Fibroblast of skin of scalp (primary cell): ENCODE measurements at places on chromosomes 1 and 21.
A peak's percentile ranks its signal among the peaks of the same experiment; 100 is the strongest.

- DNase-seq: no peak
These were observed 2.8 kb downstream of the PEA15 start for GRCh38 chr1:160207771-160208556.

DNA sequence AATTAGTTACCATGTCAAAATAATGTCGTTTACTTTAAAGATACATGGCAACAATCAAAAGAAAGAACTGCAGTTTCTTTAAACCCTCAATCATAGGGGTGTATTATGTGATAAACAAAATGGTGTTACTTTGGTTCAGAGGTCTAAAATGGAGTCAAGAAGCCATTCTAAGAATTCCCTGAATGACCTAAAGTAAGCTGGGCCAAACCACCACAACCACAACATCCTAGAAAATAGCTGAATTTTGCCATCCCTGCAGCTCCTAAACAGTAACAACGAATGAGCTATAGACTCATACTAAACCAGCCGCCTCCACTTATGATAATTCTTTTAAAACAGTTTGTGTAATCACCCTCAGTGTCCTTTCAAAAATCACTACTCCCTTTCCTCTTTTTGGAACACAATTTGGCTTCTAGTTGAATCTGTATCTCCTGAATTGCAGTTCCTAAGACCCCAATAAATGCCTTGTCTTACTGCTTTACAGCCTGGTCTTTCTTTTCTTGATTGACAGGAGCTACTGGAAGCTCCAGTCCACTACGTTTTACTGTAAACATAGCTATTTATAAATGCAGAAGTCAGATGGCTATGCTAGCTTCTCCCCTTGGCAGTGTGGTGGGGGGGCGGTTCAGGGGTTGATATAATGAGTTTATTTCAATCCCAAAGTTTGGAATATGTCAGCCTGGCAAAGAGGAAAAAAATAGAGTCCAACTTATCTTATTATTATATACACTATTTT lies 84.3 kb downstream of the PLPPR4 start:
- DNase-seq: no peak

DNA sequence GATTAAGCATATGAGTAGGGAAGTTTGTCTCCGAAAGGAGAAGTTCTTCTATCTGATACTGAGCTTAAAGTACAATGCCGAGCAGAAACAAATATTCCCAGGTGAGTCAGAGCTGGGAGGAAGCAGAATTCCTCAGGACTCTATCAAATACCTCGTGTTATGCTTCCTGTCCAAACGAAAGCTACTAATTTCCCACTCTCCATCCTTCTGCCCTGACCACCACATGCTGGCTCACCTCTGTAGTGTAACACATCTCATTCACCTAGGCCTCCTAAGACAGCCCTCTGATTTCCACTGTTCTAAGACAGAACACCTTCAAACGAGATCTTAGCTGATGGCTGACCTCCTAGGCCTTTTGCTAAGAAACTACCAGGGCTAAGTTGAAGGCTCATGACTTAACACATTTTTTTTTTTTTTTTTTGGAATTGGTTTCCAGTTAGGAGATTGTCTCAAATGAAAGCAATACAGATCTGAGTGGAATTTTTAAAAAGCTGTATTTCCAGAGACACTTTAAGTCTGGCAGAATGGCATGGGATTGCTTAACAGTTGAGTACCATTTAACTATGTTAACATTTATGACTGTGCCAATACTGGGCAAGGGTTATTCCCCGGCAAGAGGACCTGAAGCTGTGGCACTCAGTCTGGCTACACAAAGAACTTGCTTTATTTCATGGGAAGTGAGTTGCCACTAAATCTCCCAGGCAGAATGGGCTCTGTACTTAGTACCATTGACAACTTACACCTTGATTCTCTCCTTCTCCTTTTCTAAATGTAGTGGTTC lies 583.4 kb downstream of the DPYD start:
- DNase-seq: no peak

- no peak for DNase-seq
These were observed 60.0 kb downstream of the APCS start for GRCh38 chr1:159647616-159648015.

DNA sequence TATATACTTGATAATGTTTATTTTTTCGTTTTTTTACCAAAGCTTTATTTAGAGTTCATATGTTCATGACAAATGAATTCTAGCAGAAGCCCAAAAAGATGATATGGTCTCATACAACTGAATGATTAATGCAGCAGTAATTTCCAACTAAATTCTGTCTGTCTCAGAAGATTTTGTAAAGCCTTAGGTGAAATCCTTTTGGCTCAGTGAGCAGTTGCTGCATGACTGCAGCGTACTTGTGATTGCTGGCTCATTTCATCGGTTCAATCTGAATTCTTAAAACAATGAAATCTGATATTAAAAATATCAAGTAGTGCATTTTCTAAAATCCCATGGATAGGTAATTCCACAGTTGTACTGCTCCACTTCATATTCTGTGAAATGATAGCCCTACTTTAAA lies 73.2 kb downstream of the AK5 start:
- DNase-seq: peak; percentile 26

DNA sequence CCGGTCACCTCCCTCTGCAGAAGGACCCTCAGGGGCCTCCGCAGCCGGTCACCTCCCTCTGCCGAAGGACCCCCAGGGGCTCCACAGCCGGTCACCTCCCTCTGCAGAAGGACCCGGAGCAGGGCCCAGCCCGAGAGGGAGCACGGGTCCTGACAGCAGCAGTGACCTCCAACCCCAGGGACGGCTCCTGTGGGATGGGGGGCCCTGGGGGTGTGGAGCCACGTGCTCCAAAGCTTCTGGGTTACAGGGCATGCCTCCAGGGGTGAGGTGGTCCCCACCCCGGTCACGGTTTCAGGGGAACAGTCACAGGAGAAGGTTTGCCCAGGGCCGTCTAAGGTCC lies 40.3 kb downstream of the SLC19A1 start:
- DNase-seq: no peak

GRCh38 chr1:201409440-201409839 lies 10.3 kb upstream of the LAD1 start:
- no peak for DNase-seq

GRCh38 chr1:54337928-54338327 lies 68.3 kb downstream of the SSBP3 start:
- DNase-seq: peak; percentile 19

GRCh38 chr1:206949641-206950040 lies 3.4 kb upstream of the PIGR start:
- no peak for DNase-seq

GRCh38 chr1:205947024-205947423 lies 3.8 kb upstream of the SLC26A9 start:
- no peak for DNase-seq

DNA sequence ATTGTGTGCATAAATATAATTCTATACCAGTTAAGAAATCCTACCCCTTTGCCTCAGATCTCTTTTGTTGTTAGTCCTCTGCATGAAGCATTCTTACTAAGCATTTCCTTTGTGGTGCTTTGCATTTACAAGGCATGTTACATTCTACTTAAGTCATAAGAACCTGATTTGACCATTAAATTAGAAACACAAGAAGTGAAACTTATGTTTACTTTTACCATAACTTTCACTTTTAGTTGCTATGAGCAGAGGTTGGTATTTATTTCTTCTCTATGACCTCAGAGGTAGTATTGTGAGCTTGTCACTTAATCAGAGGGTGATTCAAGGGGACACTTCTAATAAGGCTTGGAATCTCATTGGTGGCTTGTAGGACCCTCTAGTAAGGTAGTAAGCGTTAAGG lies 9.0 kb downstream of the FAM20B start:
- peak; percentile 59 for DNase-seq

- no peak for DNase-seq
These were observed 87.8 kb upstream of the NRIP1 start for GRCh38 chr21:15152591-15152990.

DNA sequence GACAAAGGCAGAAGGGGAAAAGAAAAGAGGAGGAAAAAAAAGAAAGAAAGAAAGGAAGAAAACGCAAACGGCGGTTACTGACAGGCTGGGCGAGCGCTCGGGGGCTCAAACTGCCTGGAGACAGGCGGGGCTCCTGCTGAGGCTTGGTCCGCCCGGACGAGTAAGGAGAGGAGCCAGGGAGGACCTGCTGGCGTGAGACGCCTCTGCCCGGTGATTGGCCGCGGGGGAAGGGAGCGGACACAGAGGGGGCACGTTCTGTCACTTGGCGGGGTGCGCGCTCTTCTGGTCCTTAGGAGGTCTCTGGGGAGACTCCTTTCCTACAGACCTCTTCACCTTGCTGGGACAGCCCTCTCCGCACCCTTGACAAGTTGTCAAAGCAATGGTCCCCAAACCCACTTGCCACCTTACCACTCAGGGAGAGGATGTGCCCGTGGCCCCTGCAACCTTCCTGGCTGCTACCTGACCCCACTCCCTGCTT lies 791 bp upstream of the PIK3R3 start:
- no peak for DNase-seq

- no peak for DNase-seq
These were observed 14.5 kb upstream of the TNFRSF1B start for GRCh38 chr1:12152113-12152891.

- peak; percentile 46 for DNase-seq
These were observed 402 bp upstream of the AK4 start for GRCh38 chr1:65147424-65148177.

GRCh38 chr1:247548769-247549182 lies at the start of gene GCSAML:
Gene GCSAML (plus strand): TSS chr1:247549134. CDS start chr1:247549192, 58 bp downstream.
- DNase-seq: no peak

DNA sequence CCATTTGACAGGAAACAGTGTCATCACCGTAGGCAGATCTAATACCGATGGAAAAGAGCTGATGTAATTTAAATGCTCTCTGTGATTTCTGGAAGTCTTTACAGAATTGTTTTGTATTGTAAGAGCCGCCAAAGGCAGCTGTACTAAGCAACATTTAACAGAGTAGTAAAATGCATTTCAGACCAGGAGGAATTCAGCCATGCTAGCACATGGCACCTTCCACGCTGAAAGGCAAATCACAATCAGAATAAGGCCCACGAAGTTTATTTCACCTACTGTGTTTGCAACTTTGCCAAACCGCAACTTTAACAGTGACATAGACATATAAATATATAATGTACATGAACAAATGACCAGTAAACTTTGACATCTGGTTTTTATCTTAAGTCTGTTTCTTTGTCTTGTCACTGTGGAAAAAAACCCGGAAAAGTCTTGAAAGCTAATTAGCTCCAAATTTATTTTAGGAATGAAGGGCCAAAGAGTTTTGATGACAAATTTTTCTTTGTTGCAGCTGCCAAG lies 26.1 kb upstream of the DISC1 start:
- peak; percentile 60 for DNase-seq

DNA sequence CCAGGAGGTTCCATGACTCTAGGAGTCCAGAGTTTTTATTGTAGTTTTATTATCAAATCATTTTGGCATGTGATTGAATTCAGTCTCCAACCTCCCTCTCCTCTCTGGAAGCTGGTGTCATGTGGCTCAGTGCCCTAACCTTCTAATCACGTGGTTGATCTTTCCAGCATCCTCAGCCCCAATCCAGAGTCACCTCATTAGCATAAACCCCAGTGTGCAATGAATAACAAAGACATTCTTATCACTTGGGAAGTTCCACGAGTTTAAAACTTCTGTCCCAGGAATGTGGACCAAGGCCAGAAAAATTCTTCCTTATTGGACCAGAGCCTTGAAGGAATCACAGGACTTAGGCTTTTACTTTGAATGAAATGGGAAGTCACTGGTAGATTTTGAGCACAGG lies 52.2 kb downstream of the KIRREL1 start:
- peak; percentile 81 for DNase-seq

DNA sequence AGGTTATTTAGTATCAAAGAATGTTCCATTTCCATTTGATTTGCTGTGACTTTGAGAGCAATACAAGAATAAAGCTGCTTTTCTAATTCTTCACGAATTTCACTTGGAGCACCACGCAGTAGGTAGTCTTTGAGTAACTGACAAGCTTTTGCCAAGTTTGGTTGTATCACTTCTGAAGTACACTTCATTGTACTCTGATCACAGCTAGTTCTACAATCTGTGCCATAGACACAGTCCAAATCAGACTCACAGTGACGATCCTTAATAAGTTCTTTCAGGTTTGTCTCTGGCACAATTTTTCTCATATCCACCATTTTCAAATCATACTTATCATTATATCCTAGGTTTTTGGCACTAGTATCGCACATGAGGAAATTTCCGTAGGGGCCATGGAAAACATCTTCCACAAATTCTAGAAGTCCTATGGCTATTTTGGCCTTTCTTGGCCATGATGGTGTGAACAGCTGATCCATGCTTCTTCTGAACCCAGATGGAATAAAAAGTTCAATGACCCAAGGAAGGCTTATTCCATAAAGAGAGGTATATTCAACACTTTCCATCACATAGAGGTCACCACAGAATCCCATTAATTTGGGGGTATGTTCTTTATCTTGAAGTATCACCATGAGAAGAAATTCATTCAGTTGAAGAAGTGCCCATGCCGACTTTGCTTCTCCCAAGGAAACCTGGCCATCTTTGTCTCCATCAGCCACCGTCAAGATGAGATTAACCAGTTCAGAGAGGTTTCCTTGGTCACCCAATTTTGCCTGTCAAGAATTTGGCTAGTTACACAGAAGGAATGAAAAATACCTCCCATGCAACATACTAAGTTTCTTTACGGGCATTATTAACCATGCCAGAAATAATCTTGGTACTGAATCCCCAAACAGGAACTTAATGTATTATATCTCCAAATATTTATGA lies 11.9 kb downstream of the RPL5 start:
- DNase-seq: no peak

DNA sequence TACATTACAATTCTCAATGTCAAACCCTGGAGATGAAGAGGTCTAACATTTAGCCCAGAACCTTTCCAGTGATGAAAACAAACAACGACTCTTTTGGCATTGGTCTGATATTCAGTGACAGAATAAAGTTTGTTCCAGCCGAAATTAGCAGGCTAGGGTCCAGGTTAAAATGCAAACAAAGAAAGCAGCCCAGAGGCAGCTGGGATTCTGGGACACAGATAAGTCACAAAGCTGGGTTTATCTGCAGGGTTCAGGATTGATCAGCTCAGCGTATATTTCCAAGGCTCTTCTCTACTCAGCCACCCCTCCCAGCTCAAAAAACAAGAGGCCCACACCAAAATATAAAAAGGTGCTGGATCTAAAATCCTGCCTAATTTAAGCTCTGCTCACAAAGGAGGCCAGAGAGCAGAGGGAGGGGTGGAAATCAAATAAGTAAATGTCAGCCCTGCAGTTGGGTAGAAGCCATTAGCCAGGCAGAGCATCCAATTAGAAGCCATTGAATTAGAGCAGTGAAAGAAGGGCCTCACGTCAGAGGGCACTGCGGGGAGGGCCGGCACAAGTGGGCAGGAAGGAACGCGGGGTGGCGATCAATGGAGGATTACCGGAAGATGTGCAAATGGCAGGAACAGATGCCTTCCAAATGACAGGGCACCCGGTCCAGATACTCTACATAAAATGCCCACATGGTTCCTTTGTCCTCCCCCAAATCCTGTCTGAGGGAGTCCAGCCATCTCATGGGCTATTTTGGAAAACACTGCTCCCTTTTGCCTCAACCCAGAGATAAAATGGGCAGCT lies 3.2 kb upstream of the KLHDC8A start:
- no peak for DNase-seq
